ENCODE measurements at places on chromosomes 2 and 18.
A peak's percentile ranks its signal among the peaks of the same experiment; 100 is the strongest.

- peak; percentile 20 for DNase-seq
Measured at GRCh38 chr2:28096421-28096820, 205.9 kb downstream of the BABAM2 start.

- no peak for DNase-seq
Measured at GRCh38 chr2:8481463-8482009, 200.3 kb upstream of the ID2 start.

- DNase-seq, result no peak
Measured at GRCh38 chr18:31243740-31244512, 74.0 kb upstream of the DSG1 start.

DNA sequence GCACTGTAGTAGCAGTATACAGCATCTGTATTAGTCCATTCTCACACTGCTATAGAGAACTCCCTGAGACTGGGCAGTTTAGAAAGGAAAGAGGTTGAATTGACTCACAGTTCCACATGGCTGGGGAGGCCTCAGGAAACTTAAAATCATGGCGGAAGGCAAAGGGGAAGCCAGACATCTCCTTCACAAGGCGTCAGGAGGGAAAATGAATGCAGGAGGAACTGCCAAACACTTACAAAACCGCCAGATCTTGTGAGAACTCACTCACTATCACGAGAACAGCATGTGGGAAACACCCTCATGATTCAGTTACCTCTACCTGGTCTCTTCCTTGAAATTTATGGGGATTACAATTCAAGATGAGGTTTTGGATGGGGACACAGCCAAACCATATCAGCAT, 25.4 kb downstream of the MAP4K4 start:
- no peak for DNase-seq

- no peak for DNase-seq
Measured at GRCh38 chr2:225399504-225399903, at the start of gene NYAP2. Gene NYAP2 (plus strand): TSS chr2:225399710. CDS start chr2:225408881, 9,171 bp downstream.

DNA sequence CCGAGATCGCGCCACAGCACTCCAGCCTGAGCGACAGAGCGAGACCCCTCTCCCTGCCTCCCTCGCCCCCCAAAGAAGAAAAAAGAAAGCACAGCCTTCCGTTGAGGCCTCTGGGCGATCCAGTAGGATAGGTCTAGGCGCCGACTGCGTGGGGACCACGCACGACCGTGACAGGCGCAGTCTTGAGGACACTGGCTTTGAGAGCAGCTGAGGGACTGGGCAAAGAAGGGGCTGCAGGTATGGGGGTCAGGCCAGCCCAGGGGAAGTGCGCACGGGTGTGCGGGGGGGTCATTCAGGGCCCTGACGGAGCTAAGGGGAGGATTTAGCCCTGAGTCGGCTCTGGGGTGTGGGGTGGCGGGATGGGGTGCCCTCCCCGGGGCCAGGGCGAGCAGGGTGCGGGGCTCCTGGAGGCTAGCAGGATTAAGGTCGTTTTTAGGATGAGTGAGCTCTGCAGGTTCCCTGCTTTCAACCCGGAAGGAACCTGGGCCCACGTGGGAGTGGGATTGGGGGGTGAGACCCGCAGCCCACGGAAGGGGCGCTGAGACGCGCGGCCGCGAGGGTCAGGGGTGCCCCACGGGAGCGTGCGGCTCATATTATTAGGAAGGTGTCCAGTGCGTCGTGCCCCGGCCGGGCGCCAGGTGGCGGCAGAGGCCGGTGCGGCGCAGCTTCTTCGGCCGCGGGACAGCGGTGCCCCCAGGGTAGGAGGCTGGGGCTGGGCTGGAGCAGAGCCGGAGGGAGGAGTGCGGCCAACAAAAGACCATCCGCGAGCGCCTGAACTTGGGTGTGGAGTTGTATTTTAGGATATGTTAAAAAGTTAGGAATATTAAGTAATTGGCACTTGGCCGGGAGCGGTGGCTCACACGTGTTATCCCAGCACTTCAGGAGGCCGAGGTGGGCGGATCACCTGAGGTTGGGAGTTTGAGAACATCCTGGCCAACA, 20.5 kb upstream of the ZNF236 start:
- DNase-seq, result peak; percentile 53

DNA sequence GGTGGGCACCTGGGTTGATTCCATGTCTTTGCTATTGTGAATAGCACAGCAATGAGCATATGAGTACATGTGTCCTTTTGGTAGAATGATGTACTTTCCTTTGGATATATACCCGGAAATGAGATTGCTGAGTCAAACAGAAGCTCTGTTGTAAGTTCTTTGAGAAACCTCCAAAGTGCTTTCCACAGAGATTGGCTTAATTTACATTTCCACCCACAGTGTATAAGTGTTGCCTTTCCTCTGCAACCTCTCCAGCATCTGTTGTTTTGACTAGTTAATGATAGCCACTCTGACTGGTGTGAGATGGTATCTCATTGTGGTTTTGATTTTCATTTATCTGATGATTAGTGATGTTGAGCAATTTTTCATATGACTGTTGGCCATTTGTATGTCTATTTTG, 194.8 kb downstream of the ZNF804A start:
- peak; percentile 4 for DNase-seq

DNA sequence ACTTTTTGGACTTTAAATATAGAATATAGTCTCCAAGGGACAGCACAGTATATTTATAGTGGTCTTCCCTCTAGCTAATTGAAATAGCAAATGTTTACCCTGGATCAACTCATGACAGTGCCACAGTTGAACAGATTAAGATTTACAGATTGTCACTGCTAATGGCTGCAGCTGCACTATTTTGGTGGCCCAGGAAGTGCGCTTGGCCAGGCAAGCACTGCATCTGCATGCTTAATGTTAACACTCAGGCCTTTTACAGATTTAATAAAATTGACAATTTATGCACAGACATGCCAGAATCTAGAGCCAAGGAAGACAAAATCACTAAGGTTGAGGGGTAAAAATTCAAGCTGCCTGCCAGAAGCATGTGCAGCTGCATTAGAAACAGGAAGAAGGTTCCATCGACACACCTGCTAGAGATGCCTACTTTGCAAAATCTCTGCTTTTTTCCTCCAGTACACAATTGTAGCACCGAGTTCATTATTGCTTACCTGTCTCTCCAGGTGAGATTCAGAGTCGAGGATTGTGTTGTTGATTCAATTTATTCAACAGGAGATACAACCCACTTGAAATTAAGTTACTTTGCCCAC, 1042.3 kb upstream of the NRXN1 start:
- DNase-seq, result no peak

GRCh38 chr2:230160112-230160660, 59.6 kb downstream of the SP110 start:
- peak; percentile 61 for DNase-seq

DNA sequence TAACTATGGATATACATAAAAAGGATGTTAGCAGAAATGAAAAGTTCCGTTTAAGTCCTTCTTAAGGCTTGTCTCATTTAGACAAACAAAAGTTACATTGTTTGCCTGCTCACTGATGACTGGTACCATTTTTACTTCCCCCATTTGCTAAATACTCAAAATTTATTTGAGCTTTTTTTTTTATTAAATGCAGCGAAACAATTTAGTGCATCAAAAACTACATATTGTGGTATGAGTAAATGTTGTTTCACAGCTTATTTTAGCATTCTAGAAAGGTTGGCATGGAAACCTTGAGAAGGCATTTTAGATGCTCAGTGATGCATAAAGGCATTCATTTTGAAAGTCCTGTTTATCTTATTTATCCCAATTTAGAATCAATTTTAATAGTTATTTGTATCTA, 100.0 kb downstream of the MAP2 start:
- no peak for DNase-seq

DNA sequence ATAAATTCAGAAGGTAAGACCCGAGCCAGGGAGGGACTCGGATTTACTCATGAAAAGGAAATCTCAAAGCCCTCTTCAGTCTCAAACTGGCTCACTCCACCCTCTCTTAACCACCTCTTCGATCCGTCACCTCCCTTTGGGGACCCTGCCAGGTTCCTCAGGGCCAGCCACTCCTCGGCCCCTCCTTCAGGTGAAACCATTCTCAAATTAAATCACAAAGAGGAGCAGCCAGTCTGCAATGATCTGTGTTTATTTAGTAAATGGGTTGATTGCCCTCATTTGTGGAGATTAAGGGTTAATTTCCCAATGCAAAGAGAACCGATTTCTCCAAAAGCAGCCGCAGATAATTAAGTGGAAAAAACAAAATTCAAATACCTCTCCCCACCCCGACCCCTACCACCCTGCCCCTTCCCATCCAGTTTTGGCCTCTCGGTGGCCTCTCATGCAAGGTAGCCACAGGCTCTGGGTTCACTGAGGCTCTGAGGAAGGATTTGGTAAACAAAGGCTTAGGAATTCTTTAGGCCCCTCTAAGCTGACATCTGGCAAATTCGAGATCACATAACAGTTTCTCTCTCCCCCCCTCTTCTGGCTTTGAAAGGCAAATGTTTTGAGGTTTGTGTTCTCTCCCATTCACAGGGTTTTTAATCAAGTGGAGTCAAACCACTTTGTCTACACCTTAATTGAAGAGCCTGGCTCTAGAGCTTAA, 10.3 kb upstream of the FZD7 start:
- no peak for DNase-seq

GRCh38 chr2:101157272-101157671, 6.1 kb upstream of the TBC1D8 start:
- DNase-seq, result no peak

- DNase-seq, result peak; percentile 44
Measured at GRCh38 chr2:102841107-102841840, 79.4 kb downstream of the TMEM182 start.

GRCh38 chr2:62296034-62296831, 100.3 kb downstream of the B3GNT2 start:
- DNase-seq, result no peak

DNA sequence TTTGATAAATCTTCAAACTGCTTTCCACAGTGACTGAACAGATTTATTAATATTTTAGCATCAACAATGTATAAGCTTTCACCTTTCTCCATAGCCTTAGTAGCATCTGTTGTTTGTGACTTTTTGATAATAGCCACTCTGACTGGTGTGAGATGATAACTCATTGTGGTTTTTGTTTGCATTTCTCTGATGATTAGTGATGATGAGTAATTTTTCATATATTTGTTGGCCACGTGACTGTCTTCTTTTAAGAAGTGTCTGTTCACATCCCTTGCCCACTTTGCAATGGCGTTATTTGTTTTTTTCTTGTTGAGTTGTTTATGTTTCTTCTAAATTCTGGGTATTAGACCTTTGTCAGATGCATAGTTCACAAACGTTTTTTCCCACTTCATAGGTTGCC, 952.9 kb downstream of the TRIB2 start:
- DNase-seq, result no peak

- DNase-seq, result peak; percentile 60
Measured at GRCh38 chr2:74457549-74458131, 598 bp upstream of the WBP1 start.

DNA sequence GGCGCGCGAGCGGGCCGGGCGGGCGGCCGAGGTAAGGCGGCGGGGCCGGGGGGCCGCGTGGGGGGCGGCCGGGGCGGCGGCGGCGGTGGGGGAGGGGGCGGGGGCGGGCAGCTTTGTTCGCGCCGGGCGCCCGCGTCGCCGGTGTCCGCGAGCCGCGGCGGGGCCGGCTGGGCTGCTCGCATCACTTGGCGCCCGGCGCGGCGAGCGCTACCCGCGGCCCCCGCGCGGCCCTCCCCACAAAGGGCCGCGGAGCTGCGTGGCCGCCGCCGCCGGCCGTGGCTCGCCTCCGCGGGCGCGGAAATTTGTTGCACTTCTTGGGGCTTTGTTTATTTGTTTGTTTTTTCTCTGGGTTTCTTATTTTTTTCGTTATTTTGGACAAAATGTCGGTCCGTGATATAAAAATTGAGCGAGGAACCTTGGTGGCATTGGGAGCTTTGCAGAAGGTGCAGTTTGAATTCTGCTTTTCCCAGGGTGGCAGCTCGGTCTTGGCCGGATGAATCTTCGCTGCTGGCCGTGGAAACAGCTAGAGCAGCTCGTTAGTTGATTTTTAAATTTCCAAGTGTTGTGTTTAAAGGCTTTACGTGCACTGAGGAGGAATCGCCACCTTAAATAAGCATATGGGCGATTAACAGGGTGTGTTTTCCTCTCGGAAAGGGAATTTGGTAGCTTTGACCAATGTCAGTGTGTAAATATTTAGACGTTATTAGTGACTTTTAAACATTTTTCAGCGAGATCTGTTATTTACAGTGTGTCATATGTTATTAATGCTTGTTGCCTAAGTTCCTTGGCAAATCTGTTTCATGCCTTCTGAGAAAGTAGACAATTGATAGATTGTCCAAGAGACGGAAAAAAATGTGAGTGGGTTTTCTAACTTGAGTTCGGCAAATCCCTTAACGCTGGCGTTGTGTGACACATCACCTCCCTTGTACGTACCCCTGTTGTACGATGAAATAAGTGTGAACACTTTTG, 822 bp downstream of the UBE2E3 start:
- peak; percentile 61 for DNase-seq

- no peak for DNase-seq
Measured at GRCh38 chr2:112646102-112646719, 472 bp downstream of the SLC20A1 start.

DNA sequence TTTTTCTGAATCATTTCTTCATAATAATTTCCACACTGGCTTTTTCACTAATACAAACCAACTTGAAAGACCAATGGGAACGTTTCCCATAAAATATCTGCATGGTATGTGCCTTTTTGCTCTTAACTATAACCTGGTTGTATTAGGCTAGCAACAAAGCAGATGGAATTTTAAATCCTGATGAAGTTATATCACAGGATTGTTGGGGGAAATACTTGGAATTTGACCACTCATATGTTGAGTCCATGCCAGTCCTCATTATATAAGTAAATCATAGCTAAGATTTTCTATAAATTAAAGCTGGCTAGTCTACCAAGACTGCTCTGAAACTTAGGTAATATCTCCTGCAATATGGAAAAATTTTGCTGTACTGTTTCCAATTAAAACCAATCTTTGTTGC, 99.5 kb downstream of the TANC1 start:
- DNase-seq, result no peak

GRCh38 chr18:13680612-13681011, 45.7 kb downstream of the FAM210A start:
- no peak for DNase-seq

- DNase-seq, result no peak
Measured at GRCh38 chr2:216119146-216119545, 10.0 kb downstream of the XRCC5 start.

- DNase-seq, result peak; percentile 49
Measured at GRCh38 chr2:236168110-236169080, at the start of gene GBX2. Gene GBX2 (minus strand): TSS chr2:236168386. CDS start chr2:236167971, 415 bp downstream.

DNA sequence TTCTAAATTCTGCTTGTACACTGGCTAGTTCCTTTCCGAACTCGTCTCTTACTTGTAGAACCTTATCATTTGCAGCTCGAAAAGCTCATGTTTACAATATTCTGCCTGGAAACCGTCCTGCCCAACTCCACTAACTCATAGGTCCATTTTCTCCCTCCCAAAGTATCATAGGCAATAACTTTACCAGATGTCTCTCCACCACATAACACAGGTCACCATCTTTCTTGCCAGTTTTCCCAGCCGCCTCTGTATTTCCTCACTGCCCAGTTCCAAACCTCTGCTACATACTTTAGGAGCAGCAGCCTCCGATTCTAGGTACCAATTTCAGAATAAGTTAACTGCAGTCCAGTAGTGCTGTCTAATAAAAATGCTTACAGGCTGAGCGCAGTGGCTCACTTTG, 259.5 kb downstream of the GLI2 start:
- no peak for DNase-seq

GRCh38 chr2:10498525-10499274, 50.6 kb upstream of the ODC1 start:
- no peak for DNase-seq

GRCh38 chr2:51866361-51866760, 834.4 kb upstream of the NRXN1 start:
- DNase-seq, result peak; percentile 23

GRCh38 chr2:68377137-68377780, 12.2 kb downstream of the PLEK start:
- no peak for DNase-seq

All from mesenchymal stem cell (in vitro differentiated cells and primary cell).